ENCODE measurements at places on chromosomes 7 and 10. TPM values are rescaled to one million over a fixed set of nuclear protein-coding genes. Genes with fewer than 3 reads are reported as not detected.

Gene ABCC2
- polyA plus RNA-seq: 0.44 TPM

Gene AIFM2
- polyA plus RNA-seq: 7.8 TPM

GRCh38 chr7:55140221-55140940, 121.6 kb downstream of the EGFR start:
- no peaks in the 10 kb centered on the region for H3K4me1 ChIP-seq
- H3K27ac ChIP-seq: no peak overlapping the region
- H3K36me3 ChIP-seq: peaks cover 12% of the 10 kb centered on the region
- no peaks in the 10 kb centered on the region for H3K27me3 ChIP-seq

GRCh38 chr10:27680006-27680557, 65.5 kb downstream of the MKX start:
- DNase-seq: peak; percentile 36
- H3K36me3 ChIP-seq: no peaks in the 10 kb centered on the region
- peaks cover 3% of the 10 kb centered on the region for H3K4me1 ChIP-seq
- H3K4me3 ChIP-seq: no peak overlapping the region

DNA sequence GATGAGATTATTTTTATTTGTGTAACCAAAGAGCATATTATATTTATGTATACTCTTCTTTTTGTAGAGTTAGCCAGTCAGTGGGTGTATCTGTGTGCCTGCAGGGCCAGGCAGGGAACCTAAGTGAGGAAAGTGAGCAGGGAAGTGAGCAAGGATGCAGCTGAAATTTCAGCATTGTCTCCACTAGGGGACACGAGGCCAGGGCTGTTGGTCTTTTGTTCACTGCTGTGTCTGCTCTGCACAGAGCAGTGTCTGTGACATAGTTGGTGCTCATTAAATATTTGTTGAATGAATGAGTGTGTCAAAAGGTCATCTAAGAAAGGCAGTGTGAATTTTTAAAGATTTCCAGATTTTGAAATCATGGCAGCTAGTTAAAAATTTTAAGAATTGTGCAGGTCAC, 51.8 kb downstream of the SUGCT start:
- H3K36me3 ChIP-seq: no peaks in the 10 kb centered on the region
- no peak for DNase-seq
- H3K4me1 ChIP-seq: no peaks in the 10 kb centered on the region
- no peak overlapping the region for H3K4me3 ChIP-seq
- H3K27me3 ChIP-seq: no peaks in the 10 kb centered on the region

GRCh38 chr7:1298931-1299885, 66.5 kb downstream of the UNCX start:
- H3K4me3 ChIP-seq: no peak overlapping the region
- peaks cover 7% of the 10 kb centered on the region for H3K36me3 ChIP-seq
- H3K27me3 ChIP-seq: peaks cover 23% of the 10 kb centered on the region
- H3K4me1 ChIP-seq: peaks cover 21% of the 10 kb centered on the region

- H3K4me1 ChIP-seq: peaks cover 15% of the 10 kb centered on the region
- H3K27ac ChIP-seq: no peak overlapping the region
- peaks cover 59% of the 10 kb centered on the region for H3K36me3 ChIP-seq
- no peak overlapping the region for H3K4me3 ChIP-seq
- no peak for DNase-seq
- H3K27me3 ChIP-seq: no peaks in the 10 kb centered on the region
These were observed 40.3 kb upstream of the TRIM8 start for GRCh38 chr10:102603946-102604345.

- no peaks in the 10 kb centered on the region for H3K4me1 ChIP-seq
- no peak for DNase-seq
- no peaks in the 10 kb centered on the region for H3K27me3 ChIP-seq
- no peak overlapping the region for H3K27ac ChIP-seq
- H3K4me3 ChIP-seq: no peak overlapping the region
- H3K36me3 ChIP-seq: no peaks in the 10 kb centered on the region
These were observed 31.3 kb downstream of the AKR1C3 start for GRCh38 chr10:5125315-5126044.

Gene UCN3
- 0.86 TPM for polyA plus RNA-seq

Gene LRRTM3
- polyA plus RNA-seq: 28.5 TPM

Gene OR13A1
- 0.32 TPM for polyA plus RNA-seq

GRCh38 chr10:6522230-6522629, 57.8 kb downstream of the PRKCQ start:
- H3K4me1 ChIP-seq: no peaks in the 10 kb centered on the region
- H3K27me3 ChIP-seq: no peaks in the 10 kb centered on the region
- no peak overlapping the region for H3K4me3 ChIP-seq
- no peak for DNase-seq
- H3K36me3 ChIP-seq: no peaks in the 10 kb centered on the region

GRCh38 chr10:86226781-86227201, 139.8 kb downstream of the GRID1 start:
- H3K27me3 ChIP-seq: no peaks in the 10 kb centered on the region
- H3K4me1 ChIP-seq: peaks cover 44% of the 10 kb centered on the region
- H3K4me3 ChIP-seq: no peak overlapping the region
- H3K27ac ChIP-seq: no peak overlapping the region

Gene RHBDD2
- 169 TPM for polyA plus RNA-seq

Gene GPR146
- 3.2 TPM for polyA plus RNA-seq

DNA sequence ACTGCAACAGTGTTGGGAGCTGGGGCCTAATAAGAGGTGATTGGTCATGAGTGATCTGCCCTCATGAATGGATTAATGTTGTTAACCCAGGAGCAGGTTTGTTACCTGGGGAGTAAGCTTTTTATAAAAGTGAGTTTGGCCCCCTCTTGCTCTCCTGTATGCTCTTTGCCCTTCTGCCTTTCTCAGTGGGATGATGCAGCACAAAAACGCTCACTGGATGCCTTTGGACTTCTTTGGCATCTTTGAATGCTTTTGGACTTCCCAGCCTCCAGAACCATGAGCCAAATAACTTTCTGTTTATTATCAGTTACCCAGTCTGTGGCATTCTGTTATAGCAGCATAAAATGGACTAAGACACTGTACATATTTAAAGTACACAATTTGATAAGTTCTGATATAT, 48.5 kb downstream of the CCDC71L start:
- H3K4me3 ChIP-seq: no peak overlapping the region
- H3K4me1 ChIP-seq: no peaks in the 10 kb centered on the region
- no peak for DNase-seq
- no peak overlapping the region for H3K27ac ChIP-seq
- H3K27me3 ChIP-seq: no peaks in the 10 kb centered on the region

DNA sequence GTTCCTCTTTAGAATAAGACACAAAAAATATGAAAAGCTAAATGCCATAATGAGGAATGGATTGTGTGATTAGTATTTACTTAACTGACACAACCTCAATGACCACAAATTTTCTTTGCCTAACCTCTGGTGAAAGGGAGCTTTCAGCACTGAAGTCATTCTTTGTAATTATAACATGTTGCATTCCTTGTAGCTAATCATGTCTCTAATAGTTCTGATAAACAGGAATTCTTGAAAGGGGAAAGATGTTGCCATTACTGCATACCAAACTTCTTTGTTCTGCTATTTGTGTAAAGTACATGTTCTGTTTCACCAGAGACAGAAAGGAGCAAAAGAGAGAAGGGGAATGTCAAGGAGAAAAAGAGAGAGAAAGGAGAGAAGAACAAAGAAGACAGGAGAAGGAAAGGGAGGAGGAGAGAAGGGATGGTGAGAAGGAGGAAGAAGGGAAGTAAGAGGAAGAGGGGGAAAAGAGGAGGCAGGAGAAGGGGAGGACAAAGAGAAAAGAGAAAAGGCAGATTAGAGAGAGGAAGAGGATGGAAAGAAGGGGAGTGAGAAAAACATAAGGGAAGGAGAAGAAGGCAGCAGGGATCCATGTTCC, 120.9 kb downstream of the SEMA3D start:
- H3K27me3 ChIP-seq: no peaks in the 10 kb centered on the region
- H3K36me3 ChIP-seq: no peaks in the 10 kb centered on the region
- no peak for DNase-seq
- no peaks in the 10 kb centered on the region for H3K4me1 ChIP-seq
- H3K27ac ChIP-seq: no peak overlapping the region

DNA sequence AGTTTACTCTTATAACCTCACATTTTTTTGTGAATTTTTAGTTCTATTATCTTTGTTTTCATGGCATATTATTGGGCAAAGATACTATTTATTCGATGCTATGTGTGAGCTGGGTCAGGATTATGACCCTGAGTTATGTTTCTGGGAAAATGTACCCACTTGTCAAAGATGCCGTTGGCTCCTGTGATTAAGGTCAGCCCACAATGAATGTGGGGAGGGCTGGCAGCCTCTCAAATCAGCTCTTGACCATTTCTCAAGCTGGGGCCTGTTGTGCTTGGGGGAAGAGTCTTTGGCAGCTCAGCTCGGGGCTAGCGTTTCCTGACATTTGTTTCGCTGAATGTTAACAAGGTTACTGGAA, 97.5 kb downstream of the TCF7L2 start:
- H3K4me1 ChIP-seq: peaks cover 34% of the 10 kb centered on the region
- no peak overlapping the region for H3K4me3 ChIP-seq
- H3K36me3 ChIP-seq: peaks cover 5% of the 10 kb centered on the region
- DNase-seq: no peak

DNA sequence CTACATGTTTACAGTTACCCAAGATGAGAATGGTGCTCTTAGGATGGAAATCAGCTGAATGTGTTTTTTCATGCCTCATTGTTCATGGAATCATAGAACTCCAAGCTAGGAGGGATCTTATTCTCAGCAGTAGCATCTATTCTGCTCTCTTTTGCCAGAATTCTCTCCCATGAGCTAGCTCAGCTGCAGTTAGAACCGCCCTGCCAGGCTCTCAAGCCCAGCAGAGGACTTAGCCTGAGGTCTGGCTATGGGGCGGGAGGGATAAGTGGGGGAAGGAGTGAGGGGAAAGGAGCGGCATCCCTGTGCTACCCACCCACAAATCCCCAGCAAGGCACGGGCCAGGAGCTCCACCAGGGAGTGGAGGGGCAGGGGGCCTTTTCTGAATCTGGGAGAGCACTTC, 120.7 kb upstream of the PLXNA4 start:
- no peak overlapping the region for H3K27ac ChIP-seq
- H3K27me3 ChIP-seq: no peaks in the 10 kb centered on the region
- H3K4me3 ChIP-seq: no peak overlapping the region
- no peaks in the 10 kb centered on the region for H3K36me3 ChIP-seq
- peak; percentile 16 for DNase-seq

DNA sequence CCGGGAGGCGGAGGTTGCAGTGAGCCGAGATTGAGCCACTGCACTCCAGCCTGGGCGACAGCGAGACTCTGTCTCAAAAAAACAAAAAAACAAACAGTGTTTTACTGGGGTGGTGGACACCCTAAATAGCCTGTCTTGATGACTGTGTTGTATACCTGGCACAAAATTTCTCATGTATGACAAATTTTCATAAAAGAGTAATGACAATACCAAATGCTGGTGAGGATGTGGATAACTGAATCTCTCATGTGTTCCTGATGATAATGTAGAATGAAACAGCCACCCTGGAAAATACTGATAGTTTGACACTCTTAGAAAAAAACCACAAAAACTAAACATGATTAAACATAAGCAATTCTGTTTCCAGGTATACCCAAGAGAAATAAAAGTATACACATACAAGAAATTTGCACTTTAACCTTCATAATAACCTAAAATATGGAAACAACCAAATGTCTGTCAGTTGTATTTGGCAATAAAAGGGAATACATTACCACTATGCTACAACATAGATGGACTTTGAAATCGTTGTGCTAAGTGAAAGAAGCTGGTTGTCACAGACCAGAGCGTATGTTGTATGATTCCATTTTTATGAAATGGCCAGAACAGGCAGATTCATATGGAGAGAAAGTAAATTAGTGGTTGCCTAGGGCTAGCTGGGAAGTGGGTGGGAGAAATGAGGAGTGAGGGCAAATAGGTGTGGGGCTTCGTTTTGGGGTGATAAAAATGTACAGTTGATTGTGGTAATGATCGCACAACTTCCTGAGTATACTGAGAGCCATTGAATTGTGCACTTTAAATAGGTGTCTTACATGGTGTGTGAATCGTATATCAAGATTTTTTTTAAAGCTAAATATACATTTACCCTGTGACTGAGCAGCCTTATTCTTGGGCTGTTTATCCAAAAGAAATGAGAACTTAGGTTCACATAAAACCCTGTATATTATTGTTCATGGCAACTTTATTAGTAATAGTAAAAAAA, 12.5 kb downstream of the WDR37 start:
- no peak for DNase-seq
- H3K27ac ChIP-seq: no peak overlapping the region
- H3K36me3 ChIP-seq: peaks cover 7% of the 10 kb centered on the region
- no peak overlapping the region for H3K4me3 ChIP-seq
- no peaks in the 10 kb centered on the region for H3K4me1 ChIP-seq

GRCh38 chr7:84085998-84086397, 108.6 kb downstream of the SEMA3A start:
- no peak overlapping the region for H3K4me3 ChIP-seq
- no peaks in the 10 kb centered on the region for H3K4me1 ChIP-seq
- no peaks in the 10 kb centered on the region for H3K36me3 ChIP-seq
- DNase-seq: no peak
- H3K27ac ChIP-seq: no peak overlapping the region

DNA sequence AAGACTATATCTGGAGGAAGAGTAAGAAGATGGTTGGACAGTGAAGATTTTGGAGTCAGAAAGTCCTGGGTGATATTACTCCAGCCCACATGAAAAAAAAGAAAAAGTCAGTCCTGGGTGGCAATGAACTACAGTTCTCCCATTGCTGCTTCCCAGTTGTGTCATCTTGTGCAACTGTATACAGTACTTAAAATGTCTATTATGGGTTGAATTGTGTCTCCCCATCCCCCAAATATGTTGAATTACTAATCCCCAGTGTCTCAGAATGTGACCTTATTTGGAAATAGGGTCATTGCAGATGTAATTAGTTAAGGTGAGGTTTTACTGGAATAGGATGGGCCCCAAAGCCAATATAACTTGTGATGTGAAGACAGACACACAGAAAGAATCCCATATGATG, 15.6 kb downstream of the SEC23IP start:
- peaks cover 51% of the 10 kb centered on the region for H3K36me3 ChIP-seq
- DNase-seq: no peak

DNA sequence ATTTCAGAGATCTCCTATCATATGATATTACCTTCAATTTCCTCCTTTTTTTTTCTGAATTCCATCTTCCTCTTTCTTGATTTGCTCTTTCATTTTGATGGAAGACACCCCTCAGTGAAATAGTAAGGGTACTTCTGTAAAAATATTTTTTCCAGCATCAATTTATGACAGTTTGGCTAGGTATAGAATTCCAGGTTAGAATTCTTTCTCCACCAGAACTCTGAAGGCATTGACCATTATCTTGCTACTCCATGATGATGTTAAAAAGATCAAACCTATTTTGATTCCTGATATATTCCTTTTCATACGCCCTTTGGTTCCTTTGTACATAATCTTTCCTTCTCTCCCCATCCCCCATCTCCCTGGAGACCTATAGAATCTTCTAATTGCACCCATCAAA, 48.4 kb downstream of the MTPAP start:
- DNase-seq: no peak
- no peaks in the 10 kb centered on the region for H3K4me1 ChIP-seq
- H3K36me3 ChIP-seq: no peaks in the 10 kb centered on the region

Gene ZP3
- 1.5 TPM for polyA plus RNA-seq

Gene CALML3
- not detected for polyA plus RNA-seq

- H3K36me3 ChIP-seq: no peaks in the 10 kb centered on the region
- H3K4me3 ChIP-seq: no peak overlapping the region
- no peaks in the 10 kb centered on the region for H3K27me3 ChIP-seq
- no peaks in the 10 kb centered on the region for H3K4me1 ChIP-seq
These were observed 112.2 kb upstream of the RAB18 start for GRCh38 chr10:27391916-27392315.
